ENCODE measurements at places on chromosomes 7 and 10. TPM values are rescaled to one million over a fixed set of nuclear protein-coding genes. Genes with fewer than 3 reads are reported as not detected.
A peak's percentile ranks its signal among the peaks of the same experiment; 100 is the strongest.

ARHGEF35 gene
- 16.5 TPM for polyA plus RNA-seq

HIF1AN gene
- 35.7 TPM for polyA plus RNA-seq

GRCh38 chr7:92665926-92666325 is 75.7 kb upstream of the FAM133B start:
- H3K4me1 ChIP-seq: no peaks in the 10 kb centered on the region
- DNase-seq: no peak
- H3K36me3 ChIP-seq: no peaks in the 10 kb centered on the region
- no peak overlapping the region for H3K4me3 ChIP-seq
- no peaks in the 10 kb centered on the region for H3K27me3 ChIP-seq

DNA sequence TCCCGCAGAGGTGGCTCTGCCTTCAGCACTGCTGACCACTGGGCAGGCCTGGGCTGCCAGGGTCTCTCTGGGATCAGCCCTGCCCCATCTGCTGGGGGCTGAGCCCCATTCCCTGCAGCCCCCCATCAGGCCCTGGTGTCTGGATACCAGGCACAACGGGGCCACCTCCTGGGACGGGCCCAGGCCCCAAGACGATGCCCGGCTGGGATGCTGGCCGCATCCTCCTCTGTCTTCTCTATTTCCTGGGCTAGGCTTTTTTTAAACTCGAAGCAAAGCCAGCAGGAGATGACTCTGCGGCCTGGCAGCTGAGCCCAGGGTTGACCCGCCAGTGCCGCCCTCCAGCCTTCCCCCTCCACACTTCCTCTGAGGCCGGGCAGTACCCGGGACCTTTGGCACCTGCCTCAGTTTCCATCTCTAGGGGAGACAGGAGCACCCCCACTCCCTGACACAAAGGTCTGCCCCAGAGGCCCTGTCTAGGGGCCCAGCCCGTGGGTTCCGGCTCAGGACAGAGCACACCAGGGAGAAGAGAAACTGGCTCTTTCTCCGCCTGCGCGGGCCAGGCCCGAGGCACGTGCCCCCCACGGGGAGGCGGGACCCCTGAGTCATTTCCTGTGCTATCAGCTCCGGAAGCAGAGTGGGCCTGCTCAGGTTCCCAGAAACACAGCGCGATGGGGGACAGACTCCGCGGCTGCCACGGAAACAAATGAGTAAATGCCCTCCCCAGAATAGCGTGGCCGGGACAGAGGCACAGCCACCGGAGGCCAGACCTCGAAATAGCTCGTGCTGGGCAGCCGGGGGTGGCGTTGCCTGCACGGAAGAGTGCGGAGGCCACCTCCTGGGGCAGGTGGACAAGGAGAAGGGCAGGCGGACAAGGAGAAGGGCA is 84.6 kb upstream of the PDGFA start:
- no peaks in the 10 kb centered on the region for H3K27me3 ChIP-seq
- peaks cover 64% of the 10 kb centered on the region for H3K4me1 ChIP-seq
- no peak overlapping the region for H3K4me3 ChIP-seq
- peak overlapping the region; percentile 87 for H3K27ac ChIP-seq
- peaks cover 5% of the 10 kb centered on the region for H3K36me3 ChIP-seq

- H3K4me1 ChIP-seq: no peaks in the 10 kb centered on the region
- peaks cover 31% of the 10 kb centered on the region for H3K27me3 ChIP-seq
- DNase-seq: no peak
- no peak overlapping the region for H3K4me3 ChIP-seq
- H3K27ac ChIP-seq: no peak overlapping the region
- H3K36me3 ChIP-seq: no peaks in the 10 kb centered on the region
Measured at GRCh38 chr10:128173386-128173785, 47.2 kb upstream of the MKI67 start.

AMZ1 gene
- 0.80 TPM for polyA plus RNA-seq

GRCh38 chr10:102565793-102566192 is 62.0 kb downstream of the SUFU start:
- H3K36me3 ChIP-seq: no peaks in the 10 kb centered on the region
- H3K4me3 ChIP-seq: no peak overlapping the region
- H3K27me3 ChIP-seq: no peaks in the 10 kb centered on the region
- H3K4me1 ChIP-seq: no peaks in the 10 kb centered on the region

KLHDC10 gene
- 38.0 TPM for polyA plus RNA-seq

PPP1R3A gene
- polyA plus RNA-seq: 0.17 TPM

- H3K36me3 ChIP-seq: no peaks in the 10 kb centered on the region
- H3K27me3 ChIP-seq: no peaks in the 10 kb centered on the region
- H3K4me1 ChIP-seq: peaks cover 3% of the 10 kb centered on the region
Measured at GRCh38 chr10:29925771-29926692, 133.4 kb downstream of the JCAD start.

DNA sequence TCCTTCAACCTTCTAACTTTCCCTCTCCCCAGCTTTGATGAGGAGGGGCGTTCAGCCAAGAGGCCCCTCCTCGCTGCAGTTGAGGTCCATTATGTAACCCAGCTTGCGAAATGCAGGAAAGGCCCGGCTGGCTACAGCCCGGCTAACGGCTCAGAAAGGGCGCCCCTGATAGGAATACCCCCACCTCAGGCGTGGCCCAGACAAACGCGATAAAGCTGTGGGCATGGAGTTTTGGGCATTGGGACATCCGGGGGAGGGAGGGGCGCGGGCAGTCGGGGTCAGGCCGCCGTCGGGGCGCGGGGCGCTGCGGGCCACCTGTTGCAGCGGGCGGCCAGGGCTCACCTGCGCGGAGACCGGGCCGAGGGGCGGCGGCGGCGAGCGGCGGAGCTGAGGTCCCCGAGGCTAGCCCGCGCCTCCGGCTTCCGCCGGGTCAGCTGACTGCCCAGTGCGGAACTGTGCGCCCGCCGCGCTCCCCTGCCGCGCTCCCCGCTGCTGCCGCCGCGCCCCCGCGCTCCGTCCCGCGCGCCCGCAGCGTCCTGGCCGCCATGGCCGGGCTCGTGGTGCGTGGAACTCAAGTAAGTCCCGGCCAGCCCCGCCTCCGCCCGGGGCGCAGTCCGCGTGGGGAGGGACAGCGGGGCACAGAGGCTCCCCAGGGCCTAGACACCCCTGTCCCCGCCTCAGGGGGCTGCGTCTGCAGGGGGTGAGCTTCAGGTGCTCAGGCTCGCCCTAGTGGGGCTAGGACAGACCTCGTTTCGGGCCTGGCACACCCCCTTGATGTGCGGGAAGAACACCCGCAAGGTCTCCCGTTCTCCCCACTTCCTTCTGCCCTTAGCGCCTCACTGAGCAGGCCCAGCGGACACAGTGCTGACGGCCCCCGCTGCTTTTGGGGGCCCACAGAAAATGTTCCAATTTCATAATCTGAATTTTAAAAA is at the start of gene LRMDA:
Gene LRMDA, plus strand, starts transcription at position 445 of the 932 bp plus-strand sequence.
- H3K4me3 ChIP-seq: peak within 1 kb of the TSS; percentile 64
- DNase-seq: peak; percentile 63
- no peaks in the 10 kb centered on the region for H3K27me3 ChIP-seq
- no peaks in the 10 kb centered on the region for H3K36me3 ChIP-seq

LRMDA gene
- polyA plus RNA-seq: 18.7 TPM

SUN3 gene
- 0.11 TPM for polyA plus RNA-seq

DEPP1 gene
- polyA plus RNA-seq: 22.0 TPM

GRCh38 chr7:2698581-2699288 is 10.7 kb downstream of the AMZ1 start:
- H3K4me3 ChIP-seq: no peak overlapping the region
- H3K4me1 ChIP-seq: no peaks in the 10 kb centered on the region
- no peak overlapping the region for H3K27ac ChIP-seq

GRCh38 chr7:155586843-155587440 is 40.6 kb upstream of the CNPY1 start:
- H3K36me3 ChIP-seq: no peaks in the 10 kb centered on the region
- no peak overlapping the region for H3K27ac ChIP-seq
- no peak overlapping the region for H3K4me3 ChIP-seq

- H3K27ac ChIP-seq: no peak overlapping the region
- H3K4me1 ChIP-seq: no peaks in the 10 kb centered on the region
- DNase-seq: no peak
- no peak overlapping the region for H3K4me3 ChIP-seq
- H3K27me3 ChIP-seq: no peaks in the 10 kb centered on the region
Measured at GRCh38 chr7:142703655-142704305, 45.5 kb upstream of the PRSS1 start.

DNA sequence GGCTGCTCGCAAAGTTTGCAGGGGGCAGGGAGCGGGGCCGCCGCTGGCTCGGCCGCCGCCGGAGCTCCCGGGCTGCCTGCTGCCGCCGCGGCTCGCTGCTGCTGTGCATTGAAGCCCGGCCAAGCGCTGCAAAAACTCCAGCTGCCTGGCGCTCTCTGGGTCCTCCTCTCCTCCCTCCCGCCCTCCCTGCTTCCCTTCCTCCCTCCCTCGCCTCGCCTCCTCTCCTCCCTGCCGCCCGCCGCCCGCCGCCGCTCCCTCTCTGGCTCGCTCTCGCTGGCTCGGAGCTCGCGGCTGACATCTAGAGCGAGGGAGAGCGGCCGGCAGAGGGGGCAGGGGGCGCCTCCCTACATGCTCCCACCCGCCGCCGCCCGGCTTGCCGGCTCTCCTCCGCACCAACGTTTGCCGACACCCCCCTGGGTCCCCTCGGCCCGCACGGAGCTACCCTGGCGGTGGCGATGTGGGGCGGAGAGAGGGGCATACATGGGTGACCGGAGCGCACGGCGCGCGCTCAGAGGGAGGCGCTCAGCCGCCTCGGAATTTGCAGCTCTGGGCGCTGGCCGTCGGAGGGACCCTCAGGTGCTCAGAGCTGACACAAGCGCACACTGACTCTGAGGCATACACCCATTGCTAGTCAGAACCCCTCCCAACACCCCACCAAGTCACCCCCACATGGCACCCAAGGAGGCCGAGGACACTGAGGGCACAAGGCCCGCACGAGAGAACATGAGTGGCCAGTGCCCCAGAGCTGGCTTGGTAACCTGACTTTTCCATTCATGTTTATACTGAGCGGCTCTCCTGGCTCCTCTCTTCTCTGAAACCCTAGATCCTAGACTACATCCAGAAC is 1.2 kb upstream of the PLXNA4 start:
- DNase-seq: peak; percentile 67
- peaks cover 74% of the 10 kb centered on the region for H3K27me3 ChIP-seq
- H3K4me1 ChIP-seq: no peaks in the 10 kb centered on the region
- H3K27ac ChIP-seq: no peak overlapping the region
- no peaks in the 10 kb centered on the region for H3K36me3 ChIP-seq

MYOZ1 gene
- polyA plus RNA-seq: 1.7 TPM

DNA sequence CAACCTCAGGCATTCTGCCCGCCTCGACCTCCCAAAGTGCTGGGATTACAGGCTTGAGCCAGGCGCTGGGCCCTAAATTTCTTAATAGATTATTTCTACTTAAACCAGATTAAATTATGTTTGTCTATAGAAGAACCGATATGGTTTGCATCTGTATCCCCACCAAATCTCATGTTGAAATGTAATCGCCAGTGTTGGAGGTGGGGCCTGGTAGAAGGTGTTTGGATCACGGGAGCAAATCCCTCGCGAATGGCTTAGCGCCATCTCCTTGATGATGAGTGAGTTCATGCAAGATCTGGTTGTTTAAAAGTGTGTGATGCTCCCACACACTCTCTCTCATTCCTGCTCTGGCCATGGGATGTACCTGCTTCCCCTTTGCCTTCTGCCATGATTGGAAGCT is 109.3 kb upstream of the NANOS1 start:
- H3K36me3 ChIP-seq: no peaks in the 10 kb centered on the region
- no peak overlapping the region for H3K4me3 ChIP-seq
- no peak for DNase-seq
- H3K27ac ChIP-seq: no peak overlapping the region
- H3K27me3 ChIP-seq: no peaks in the 10 kb centered on the region

DNA sequence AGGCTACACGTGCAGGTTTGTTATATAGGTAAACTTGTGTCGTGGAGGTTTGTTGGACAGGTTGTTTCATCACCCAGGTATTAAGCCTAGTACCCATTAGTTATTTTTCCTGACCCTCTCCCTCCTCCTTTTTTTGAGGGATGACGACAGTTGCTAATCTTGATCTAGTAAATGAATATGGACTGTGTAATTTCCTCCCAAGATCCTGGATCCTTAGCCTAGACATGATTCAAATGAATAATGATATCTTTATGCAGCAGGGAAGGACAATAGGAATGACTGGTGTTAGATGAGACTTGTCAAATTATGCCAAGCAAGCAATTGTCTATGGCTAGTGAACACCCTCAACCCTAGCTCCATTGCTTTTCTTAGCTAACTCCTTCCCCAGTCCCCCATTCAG is 156.2 kb downstream of the PLPP4 start:
- no peak overlapping the region for H3K27ac ChIP-seq
- no peaks in the 10 kb centered on the region for H3K36me3 ChIP-seq
- no peak overlapping the region for H3K4me3 ChIP-seq

DNA sequence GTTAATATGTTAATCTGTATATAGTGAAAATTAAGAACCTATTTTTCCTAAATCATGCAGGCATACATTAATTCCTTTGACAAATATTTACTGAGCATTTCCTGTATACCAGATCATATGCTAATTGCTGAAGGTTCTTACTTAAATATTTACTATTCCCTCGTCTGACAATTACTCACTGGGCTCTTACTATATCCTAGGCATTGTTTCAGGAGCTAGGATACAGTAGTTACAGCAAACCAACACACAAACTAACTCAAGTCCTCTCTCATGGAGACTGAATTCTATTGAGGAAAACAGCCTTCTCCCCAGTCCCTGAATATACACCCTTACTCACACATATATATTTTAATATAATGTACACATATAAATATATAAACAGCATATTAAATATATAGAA is 786.0 kb downstream of the NRG3 start:
- H3K27ac ChIP-seq: no peak overlapping the region
- H3K27me3 ChIP-seq: no peaks in the 10 kb centered on the region
- no peaks in the 10 kb centered on the region for H3K4me1 ChIP-seq
- no peak overlapping the region for H3K4me3 ChIP-seq
- H3K36me3 ChIP-seq: no peaks in the 10 kb centered on the region
- no peak for DNase-seq

DNA sequence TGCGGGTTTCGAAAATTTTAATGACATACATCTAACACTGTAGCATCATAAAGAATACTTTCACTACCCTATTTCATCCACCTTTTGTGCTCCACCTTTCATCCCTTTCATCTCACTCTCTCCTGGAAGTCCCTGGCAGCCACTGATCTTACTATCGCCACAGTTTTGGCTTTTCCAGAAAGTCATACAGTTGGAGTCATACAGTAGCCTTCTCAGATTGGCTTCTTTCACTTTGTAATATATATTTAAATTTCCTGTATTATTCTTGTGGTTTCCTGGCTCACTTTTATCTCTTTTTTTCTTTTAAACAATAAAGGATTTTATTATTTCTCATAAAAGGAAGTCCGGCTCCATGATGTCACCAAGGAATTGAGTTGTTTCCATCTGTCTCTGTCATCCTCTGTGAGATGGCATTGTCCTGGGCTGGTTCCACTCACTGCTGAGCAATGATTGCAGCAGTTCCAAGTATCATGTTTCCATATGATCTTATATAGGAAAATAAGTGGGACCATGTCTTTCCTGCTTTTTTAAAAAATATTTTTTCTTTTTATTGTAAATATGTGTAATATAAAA is 626.3 kb downstream of the POM121L12 start:
- no peak overlapping the region for H3K27ac ChIP-seq
- H3K4me3 ChIP-seq: no peak overlapping the region
- no peaks in the 10 kb centered on the region for H3K27me3 ChIP-seq

CALHM3 gene
- not detected for polyA plus RNA-seq

All from left lung (tissue), 14 donors.